Amniotic epithelial cell (primary cell): ENCODE measurements at places on chromosomes 1 and 21.

- DNase-seq: peak; percentile 60
Observed at GRCh38 chr1:229661022-229661877, 35.2 kb downstream of the URB2 start.

DNA sequence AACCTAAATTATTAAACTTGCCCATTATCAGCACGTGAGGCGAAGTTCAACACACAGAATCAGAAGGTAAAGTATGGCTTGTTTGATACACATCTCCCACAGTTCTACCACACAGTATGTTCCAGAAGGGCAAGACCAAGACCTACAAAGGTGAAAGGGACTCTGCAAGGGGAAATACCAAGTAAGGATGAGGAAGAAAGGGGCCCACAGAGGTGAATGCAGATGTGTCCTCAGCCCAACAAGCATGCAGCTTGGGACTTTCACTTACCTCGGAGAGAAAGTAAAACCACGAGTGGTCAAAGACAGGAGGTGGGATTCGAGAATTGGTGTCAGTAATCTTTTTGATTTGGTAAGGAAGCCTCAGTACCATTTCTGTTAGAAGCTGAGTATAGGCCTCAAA is 85.8 kb downstream of the UBR4 start:
- no peak for DNase-seq

- peak; percentile 22 for DNase-seq
Observed at GRCh38 chr1:241356519-241357365, at the start of gene RGS7. Gene RGS7, minus strand, starts transcription at chr1:241357205.

- no peak for DNase-seq
Observed at GRCh38 chr1:219432191-219432606, 180.7 kb downstream of the ZC3H11B start.

- DNase-seq: no peak
Observed at GRCh38 chr1:169802888-169803287, 8.2 kb upstream of the METTL18 start.

GRCh38 chr1:7117399-7118281 is 332.4 kb downstream of the CAMTA1 start:
- peak; percentile 83 for DNase-seq

DNA sequence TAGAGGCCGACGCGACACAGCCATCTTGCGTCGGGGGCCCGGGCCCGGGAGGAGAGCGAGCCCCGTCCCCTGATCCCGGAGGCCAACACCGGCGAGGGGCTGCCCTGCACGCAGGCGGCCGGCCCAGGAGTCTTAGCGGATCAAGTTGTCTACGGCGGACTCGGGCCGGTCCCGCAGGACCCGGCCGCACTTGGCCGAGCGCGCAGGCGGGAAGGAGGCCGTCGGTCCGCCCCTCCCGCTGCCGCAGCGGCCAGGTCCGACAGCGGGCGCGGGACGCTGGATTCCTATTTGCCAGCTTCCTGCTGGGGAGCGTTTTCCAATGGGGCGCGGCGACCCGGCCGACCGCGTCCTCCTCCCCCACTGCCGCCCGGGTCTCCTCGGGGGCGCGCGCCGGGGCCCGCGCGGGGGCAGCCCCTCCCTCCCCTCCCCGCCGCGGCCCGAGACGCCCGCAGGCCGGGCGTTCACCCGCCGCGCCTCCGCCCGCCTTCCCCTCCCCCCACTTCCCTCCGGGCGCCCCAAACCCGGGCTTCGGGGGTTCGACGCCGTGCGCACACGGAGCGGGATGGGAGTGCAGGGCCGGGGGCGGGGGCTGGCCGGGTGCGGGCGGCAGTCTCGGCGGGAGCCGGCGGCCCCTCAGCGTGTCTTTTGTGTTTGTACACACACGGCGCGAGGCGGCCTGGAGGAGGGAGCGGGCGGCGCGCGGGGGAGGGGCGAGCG is 517 bp upstream of the H3-3A start:
- peak; percentile 63 for DNase-seq

GRCh38 chr1:100552922-100553321 is 15.0 kb downstream of the GPR88 start:
- DNase-seq: no peak

- DNase-seq: peak; percentile 89
Observed at GRCh38 chr21:25878344-25878743, 143.6 kb downstream of the GABPA start.
